Stimulated activated CD8-positive, alpha-beta memory T cell treated with anti-CD3 and anti-CD28 coated beads, Interleukin-7, amount 100 ng/mL, for 1 hour (primary cell): ENCODE measurements at places on chromosomes 7 and 10.

GRCh38 chr10:103851261-103851660 is 4.1 kb downstream of the SH3PXD2A start:
- DNase-seq = no peak

GRCh38 chr10:86972613-86973380 is 4.5 kb downstream of the ADIRF start:
- no peak for DNase-seq

DNA sequence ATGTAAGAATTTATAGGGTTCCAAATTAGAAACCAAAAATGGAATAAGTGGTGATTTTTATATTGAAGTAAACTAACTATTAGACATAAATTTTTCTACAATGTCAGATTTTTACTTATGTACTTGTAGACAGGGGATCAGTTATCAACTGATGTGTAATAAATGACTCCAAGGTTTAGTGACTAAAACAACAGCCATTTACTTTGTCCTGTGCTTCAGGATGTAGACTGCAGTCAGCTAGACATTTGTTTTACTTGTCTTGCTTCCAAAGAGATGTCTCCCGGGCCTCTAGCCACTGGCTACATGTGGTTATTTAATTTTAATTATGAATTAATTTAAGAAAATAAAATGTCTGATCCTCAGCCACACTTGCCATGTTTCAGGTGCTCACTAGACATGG is 249.7 kb upstream of the IGFBP3 start:
- DNase-seq = no peak

- DNase-seq = no peak
Measured at GRCh38 chr10:107427016-107427415, 262.5 kb upstream of the SORCS1 start.

GRCh38 chr10:100637785-100638184 is 102.0 kb downstream of the HIF1AN start:
- DNase-seq = no peak

- no peak for DNase-seq
Measured at GRCh38 chr10:132626019-132626760, 88.6 kb downstream of the INPP5A start.

DNA sequence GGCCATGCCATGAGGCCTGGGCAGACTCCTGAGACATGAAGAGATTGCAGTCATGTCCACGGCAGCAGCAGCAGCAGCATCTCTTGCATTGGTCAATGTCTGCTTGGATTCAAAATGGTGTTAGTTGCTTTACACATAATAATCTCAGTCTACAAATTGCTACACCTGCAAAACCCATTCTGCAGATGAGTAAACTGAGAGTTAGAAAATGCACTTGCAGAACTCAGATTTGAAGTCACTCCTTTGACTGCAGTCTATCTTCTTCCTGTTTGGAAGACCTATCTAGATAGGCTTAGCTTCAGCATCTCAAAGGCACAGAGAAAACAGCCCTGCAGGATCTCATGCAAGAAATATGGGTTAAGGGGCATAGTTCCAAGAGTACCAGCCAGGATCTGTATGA is 350.3 kb downstream of the TNS3 start:
- no peak for DNase-seq

DNA sequence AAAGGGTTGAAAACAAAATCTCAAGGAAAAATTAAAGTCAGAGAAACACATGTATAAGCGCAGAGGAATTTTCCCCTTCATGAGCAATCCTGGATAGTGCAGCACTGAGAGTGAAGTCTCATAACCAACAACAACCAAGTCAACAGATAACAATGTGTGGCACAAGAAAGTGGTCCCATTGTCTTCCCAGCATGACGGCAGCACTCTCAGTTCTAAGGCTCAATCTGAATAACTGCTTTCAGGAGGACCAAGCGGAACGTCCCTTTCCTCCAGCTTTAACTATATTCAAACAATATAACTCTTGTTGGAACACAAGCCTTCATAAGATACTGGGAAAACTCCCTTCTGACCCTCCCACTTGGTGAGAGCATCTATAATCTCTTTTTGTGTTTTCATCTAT is 137.9 kb downstream of the RAPGEF5 start:
- DNase-seq = no peak
